Umbilical cord (tissue), 2 donors: ENCODE measurements at places on chromosomes 5 and 9.

GRCh38 chr9:114551750-114552685 is 35.6 kb upstream of the ATP6V1G1 start:
- DNase-seq, result peak; percentile 83

DNA sequence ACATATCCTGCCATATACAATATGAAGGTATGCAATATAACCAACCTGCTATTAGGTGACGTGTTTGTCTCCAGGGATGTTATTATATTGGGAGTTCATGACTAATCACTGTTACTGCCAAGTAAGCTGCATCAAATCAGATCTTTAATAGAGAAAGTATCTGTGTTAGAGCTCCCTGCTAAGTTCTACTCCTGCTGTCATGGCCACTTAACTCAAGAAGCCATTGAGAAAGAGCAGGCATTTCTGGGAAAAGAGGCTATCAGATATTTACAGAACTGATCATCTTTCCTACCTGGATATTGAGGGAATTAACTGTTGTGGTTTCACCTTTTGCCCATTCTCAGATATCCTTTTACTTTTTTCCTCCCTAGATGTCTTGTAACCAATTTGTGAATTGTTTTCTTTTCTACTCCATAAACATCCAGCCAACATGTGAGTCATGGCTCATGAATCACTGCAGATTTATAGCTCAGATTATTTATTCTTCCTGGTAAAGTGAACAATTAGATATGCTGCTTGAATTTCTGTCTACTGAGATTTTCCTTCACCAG is 634.8 kb upstream of the FAM174A start:
- DNase-seq, result peak; percentile 21

DNA sequence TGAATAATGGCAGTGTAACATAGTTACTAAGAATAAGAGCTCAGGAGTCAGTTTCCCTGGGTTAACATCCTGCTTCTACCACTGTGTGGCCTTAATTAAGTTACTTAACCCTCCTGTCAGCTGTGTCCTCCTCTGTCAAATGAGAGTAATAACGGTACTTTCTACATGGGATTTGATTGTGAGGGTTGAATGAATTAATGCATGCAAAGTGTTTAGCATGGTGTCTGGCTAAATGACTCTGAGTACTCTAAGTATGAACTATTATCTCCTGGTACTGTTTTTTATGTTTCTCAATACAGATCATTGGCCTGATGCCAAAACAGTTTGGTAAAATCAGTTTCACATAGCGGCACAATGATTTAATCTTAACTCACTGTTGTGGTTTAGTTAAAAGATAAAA is 19.6 kb downstream of the ZNF131 start:
- no peak for DNase-seq

GRCh38 chr9:20356403-20357036 is 265.8 kb downstream of the MLLT3 start:
- peak; percentile 95 for DNase-seq

- peak; percentile 96 for DNase-seq
Measured at GRCh38 chr5:143244000-143244736, 159.3 kb downstream of the NR3C1 start.

DNA sequence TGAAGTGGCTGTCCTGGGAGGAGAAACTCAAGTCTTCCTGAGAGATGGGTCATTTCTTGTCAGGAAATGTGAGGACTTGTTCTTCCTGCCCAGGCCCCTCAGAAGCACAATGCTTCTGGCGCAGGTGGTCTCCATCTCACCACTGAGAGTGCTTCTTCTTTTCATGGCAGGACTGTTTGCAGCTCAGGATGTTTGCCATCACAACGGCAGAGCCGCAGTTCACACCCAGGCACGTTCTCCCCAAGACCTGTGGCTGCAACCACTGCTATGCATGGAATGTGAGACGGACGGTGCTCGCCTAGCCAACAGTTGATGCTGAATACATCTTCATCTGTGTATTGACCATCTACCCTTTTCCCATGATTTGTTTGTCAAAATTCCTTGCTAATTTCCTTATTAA is 216.3 kb downstream of the GADD45G start:
- DNase-seq, result no peak

- DNase-seq, result peak; percentile 57
Measured at GRCh38 chr9:136858844-136859757, 7.0 kb downstream of the MAMDC4 start.

DNA sequence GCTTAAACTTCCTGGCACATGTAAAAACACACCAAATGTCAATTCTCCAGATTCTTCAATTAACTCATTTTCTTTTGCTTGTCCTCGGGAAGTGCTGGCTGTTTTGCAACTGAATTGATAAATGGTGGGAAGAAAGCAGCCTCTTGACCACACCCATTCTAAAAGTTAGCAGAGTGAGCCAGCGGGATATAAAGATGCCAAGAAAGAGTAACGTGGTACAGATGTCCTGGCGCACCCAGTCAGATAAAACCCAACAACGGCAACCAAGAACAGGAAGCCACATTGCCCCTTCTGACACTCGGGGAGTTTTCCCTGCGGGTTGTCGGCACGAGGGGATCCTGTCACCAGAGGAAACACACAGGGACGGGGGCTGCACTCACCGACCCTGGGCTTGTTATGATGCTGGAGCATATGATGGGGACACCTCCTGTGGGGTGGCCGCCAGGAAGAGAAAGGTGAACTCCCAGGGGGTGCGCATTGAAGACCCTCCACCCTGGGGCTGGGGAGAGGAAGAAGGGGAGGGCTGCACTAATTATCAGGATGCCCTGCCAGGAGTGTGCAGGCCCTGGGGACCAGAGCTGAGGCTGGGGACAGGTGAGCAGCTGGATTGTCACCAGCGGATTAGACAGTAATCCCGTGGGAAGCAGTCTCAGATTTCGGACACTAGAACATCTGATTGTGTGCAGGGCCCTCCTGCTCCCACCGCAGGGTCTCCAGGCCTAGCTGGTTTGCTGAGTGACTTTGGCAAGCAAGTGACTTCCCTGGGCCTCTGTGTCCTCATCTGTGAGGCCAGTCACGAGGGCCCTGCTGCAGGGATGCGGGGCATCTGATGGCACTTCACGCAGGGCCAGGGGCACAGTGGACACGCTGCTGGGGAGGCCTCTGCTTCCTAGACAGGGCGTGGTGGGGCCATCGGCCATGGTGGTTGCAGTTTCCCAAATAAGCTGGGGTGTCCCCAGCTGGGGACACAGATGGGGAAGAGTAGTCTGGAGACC is 59.2 kb downstream of the CRB2 start:
- DNase-seq, result peak; percentile 24

- DNase-seq, result no peak
Measured at GRCh38 chr9:91146391-91147019, 215.2 kb downstream of the AUH start.

GRCh38 chr9:130265431-130266235 is at the start of gene HMCN2:
TSS of gene HMCN2 (plus strand) at chr9:130265760. CDS start at chr9:130265879, 119 bp downstream.
- DNase-seq, result no peak

DNA sequence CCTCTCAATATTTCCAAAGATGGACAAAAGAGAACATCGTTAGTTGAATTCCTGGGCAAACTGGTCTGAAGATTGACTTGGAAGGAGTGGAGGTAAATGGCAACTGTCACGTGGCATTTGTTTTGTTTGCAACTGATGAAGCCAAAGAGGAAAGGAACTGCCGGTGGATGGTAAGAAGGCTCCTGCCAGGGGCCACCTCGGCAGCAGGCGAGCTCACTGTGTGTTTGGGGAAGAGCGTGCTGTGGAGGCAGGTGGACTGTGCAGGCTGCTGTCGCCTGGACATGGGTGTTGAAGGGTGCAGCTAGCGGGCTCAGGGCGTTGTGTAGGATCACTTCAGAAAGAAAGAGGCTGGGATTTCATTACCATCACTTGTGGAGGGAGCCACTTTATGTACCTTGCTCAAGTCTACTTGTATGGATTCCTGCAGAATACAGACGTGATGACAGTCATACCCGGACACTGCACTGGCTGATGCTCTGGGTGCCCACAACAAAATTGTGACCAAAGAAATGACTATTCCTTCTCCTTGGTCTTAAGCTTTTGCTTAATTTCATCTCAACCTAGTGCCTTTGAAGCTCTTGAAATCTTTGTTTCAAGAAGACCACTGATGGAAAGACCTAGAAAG is 72.7 kb downstream of the MAP1B start:
- no peak for DNase-seq

DNA sequence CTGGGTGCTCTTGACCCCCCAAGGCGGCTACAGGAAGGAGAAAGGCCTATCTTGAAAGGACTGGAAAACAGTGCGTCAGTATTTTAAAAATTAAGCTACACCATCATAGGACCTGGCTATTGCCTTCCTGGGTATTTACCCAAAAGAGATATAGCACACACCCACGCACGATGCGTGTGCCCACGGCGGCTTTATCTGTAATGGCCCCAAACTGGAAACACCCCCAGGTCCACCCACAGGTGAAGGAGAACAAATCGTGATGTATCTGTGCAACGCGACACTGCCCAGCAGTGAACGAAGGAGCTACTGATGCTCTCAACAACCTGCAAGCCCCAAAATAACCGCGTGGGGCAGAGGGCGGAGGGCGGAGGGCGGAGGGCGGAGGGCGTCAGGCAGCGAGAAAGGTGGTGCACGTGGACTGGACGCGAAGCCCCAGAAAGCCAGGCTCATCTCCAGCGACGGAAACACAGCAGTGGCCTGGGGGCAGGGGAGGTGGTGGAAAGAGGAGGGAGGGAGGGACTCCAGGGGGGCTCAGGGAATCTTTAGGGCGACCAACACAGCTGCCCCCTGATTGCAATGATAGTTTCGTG is 12.4 kb upstream of the PTGDS start:
- DNase-seq, result no peak

- DNase-seq, result peak; percentile 67
Measured at GRCh38 chr5:117191251-117191650, 616.6 kb upstream of the SEMA6A start.

- no peak for DNase-seq
Measured at GRCh38 chr5:107302441-107302840, 368.3 kb downstream of the EFNA5 start.

- peak; percentile 72 for DNase-seq
Measured at GRCh38 chr9:113446323-113446740, 17.2 kb upstream of the RGS3 start.

DNA sequence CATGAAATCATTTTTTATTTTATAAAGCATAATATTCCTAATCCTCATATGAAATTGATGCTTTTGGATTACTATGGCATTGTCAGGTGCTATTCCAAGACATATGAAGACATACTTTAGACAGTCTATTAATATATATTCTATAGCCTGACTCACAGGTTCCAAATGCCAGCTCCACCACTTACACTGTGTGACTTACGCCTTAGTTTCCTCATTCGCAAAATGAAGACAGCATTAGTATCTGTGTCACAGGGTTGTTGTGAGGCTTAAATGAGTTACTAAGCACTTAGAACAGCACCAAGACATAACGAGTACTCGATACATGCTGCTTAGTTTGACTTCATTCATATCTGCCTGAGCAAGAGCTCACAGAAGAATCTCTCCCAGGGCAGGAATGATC is 132.2 kb upstream of the PTGER4 start:
- no peak for DNase-seq

DNA sequence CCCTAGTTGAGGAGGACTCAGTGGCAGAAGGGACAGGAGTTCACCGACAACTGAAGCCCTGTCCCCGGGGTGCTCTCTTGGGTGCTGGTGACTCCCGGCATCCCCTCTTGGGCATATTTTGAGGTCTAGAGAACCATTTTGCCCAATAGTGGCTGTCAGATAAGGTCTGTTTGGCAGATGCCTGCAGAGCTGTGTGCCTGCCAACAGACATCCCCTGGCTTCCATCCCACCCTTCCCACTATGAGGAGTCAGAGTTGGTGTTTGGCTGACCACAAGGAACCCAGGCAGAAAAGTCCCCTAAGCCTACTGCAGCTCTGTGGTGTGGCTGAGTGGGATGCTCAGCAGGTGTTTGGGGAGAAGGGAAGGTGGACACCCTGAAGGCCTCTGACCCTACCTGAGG is 207.0 kb downstream of the AUH start:
- DNase-seq, result no peak

- DNase-seq, result no peak
Measured at GRCh38 chr5:143412661-143413342, 9.3 kb upstream of the NR3C1 start.

DNA sequence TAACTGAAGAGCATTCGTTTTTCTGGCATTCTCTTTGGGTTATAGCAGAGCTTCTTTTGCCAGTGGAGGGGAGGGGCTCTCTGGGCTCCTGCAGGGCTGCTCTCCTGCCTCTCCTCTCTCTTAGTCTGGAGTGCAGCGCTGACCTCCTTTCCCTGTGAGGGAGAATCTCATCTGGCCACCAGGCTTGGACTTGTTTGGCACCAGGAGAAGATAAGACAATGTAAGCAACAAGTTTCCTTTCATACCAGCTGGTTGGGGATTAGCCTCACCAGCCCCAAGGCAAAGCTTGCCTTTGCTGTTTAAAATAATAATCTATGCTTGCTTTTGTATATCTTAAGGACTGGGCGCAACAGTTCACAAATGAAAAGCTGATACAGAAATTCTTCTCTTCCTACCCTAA is 196.4 kb downstream of the TLE4 start:
- DNase-seq, result peak; percentile 77

DNA sequence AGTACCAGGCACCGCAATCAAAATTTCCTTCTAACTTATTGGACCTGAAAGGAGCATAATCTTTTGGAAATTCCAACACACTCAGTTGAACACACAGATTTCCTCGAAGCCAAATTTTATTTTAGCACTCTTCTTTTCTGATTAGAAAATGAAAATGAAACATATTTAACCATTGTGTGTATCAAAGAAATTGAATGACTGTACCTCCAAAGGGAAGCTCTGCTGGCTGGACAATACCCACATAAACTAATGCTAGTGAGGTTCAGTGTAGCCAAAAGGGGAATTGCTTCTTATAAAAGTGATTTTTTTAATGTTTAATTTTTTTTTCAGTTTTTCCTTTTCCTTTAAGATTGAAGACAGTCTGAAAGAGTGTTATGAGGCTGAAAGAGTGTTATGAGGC is 239.6 kb upstream of the NREP start:
- no peak for DNase-seq

- no peak for DNase-seq
Measured at GRCh38 chr5:154278908-154279307, 88.4 kb downstream of the GALNT10 start.

DNA sequence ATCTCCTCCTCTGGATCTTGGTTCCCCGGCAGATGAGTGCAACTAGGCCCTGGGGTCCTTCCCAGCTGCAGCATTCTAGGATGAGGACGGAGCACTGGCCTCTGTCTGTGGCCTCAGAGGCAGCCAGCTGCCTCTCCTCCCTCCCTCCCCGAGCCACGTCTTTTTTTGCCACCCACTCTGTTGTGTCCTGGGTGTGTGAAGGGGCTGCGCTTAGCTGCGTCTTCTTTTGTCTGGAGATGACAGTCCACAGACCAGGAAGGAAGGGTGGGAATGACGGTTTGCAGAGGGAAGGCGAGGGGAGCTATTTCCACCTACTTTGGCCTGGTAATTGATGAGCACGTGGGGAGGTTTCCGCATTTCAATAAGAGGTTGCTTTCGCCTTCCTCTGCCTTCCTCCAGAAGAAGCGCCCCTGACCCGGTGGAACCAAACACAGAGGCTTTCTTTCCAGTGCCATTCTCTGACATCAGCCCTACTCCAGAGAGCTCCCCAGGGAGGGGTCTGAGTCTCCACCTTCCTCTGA is 34.5 kb upstream of the GABRP start:
- DNase-seq, result no peak
